ENCODE measurements at places on chromosomes 7 and 10.

DNA sequence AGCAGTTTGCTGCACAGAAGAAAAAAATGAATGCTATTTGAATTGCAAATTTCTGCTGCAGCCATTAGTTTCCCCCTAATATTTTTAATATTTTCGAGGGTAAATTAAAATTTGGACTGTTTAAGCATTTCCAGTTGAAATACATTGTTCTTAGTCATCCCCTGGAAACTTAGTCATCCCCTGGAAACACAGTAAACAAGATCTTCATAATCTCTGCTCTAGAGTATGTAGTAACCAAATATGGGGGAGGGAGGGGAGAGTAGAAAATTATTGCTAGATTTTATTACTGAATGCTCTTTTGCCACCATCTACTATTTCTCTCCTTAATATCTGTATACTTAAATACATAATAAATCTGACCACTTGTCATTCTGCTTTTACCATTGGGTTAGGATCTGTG is 1053.3 kb downstream of the SORCS1 start:
- no peak for DNase-seq

DNA sequence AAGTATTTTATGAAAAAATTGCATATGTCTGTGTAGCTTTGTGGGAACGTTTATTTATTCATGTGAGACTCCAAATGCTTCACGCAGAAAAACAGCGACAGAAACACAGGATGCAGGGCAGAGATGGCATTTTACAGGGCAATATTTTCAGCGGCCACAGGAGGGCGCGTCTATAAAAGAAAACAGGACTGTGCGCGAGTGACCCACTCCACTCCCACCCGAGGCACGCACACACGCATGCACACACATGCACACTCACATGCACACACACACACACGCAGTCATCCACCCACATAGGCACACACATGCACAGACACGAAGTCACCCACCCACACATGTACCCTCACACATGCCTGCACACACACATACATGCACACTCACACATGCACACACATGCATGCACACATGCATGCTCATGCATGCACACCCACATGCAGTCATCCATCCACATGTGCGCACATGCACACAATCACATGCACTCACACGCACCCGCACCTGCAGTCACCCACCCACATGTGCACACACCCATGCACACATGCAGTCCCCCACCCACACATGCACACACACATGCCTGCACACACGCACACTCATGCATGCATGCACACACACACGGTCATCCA is 96.3 kb downstream of the DNAJB6 start:
- DNase-seq, result no peak

- DNase-seq, result no peak
Measured at GRCh38 chr7:20503278-20503950, 112.1 kb upstream of the ABCB5 start.

DNA sequence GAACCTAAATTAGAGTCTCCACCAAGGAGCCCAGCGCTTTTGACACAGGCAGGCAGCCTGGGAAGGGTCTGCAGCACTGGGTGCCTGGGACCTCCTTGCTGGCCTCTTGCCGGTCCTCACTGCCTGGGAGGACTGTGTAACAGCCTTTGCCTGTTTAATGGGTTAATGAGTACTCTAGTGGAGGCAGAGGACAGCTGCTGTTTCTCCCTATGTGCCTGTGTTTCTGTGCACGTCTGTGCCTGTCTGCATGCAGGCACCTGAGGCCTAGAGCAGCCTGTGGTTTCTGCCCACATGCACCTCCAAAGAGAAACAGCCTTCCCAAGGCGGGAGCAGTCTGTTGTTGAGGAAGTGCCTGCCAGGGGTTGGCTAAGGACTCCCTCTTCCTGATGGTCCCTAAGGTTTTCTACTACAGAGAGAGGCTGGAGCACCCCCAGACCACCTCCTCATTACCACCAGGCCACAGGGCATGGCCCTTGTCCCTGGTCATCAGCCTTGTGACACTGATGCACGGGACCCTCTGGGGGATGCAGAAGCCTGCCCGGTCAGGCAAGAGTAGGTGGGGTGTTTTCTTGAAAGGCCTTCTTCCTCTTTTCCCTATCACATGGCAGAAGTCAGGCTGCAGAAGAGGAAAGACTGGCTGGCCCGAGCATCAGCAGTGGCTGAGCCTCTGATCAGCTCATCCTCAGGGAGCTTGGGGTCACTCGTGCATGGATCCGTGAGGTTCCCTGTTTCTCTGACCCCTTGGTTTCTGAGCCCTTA is 14.2 kb downstream of the SLC29A3 start:
- no peak for DNase-seq

DNA sequence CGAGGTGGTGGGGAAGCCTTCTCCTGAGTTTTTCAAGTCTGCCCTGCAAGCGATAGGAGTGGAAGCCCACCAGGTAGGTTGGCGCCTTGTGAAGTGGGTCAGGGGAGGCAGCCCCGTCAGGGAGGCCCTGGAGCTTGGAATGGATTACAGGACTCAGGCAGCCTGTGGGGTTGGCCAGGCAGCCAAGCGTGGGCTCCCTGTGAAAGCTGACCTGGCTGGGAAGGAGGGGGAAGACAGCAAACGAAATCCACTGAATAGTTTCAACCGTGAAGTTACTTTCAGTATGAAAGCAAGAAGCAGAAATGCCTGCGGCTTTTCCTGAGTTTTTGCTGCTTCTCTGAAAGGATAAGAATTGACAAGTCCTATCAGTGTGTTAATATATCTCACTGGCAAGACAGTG is 36.4 kb downstream of the LHPP start:
- DNase-seq, result no peak
